ENCODE measurements at places on chromosomes 11 and 22.

DNA sequence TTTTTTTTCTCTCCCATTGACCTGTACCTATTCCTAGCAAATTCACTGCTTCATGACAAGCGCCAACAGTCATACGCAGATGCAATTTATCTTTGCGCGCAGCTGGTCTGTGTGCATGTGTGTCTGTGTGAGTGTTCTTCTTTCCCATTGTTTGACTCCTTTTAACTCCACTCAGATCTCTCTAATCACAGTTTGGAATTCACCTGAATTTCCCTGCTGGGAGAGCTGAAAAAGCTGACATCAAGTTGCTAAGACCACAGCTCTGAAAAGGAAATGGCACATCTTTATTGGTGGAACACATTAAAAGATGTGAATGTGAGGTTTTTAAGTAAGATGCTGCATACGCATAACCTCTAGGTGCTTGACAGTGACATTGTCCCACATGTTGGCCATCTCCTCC, 187.4 kb upstream of the MTMR2 start:
- DNase-seq, result no peak

DNA sequence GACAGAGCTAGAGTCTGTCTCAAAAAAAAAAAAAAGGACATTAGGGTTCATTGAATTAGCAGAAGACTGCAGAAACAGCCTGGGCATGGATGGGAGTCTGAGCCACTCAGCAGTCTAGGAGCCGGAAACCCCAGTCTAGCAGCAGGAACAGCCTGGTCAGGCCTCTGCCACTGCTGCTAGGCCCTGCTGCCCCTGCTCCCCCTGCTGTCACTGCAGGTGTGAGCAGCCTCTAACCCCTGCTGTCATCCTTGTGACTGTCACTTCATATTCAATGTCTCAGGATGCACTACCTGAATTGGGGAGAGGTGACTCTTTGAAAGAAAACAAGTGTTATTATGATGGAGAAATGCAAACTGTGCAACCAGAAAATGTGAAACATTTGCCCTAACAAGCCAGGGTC, 7.0 kb upstream of the DDX17 start:
- no peak for DNase-seq

DNA sequence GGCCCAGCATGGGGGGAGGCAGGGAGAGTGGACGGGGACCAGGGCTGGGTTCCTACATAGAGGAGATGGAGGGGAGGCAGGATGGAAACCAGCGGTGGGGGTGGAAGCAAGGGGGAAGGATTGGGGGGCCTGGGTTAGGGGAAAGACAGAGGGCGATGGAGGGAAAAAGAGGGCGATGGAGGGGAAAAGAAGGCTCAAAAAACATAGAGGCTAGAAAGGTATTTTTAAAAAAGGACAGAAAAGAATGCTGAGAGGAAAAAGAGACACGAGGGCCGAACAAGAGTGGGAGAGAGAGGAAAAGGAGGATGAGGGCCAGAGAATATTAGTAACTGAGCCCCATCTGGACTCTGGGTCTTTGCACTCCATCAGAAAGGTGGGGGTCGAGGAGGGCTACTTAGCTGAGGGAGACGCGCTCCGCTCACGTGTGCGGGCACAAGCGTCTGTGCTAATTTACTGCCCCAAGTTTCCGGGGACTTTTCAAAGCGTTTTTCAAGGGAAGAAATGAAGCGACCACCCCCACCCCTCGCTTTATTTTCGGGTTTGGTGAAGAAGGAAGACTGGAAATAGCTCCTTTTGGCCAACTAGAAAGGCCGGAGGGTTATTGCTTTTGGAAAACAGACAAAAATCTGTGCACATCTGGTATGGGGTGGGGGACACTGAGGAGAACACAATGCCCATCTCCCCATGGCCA, 14.5 kb downstream of the PAX6 start:
- no peak for DNase-seq

DNA sequence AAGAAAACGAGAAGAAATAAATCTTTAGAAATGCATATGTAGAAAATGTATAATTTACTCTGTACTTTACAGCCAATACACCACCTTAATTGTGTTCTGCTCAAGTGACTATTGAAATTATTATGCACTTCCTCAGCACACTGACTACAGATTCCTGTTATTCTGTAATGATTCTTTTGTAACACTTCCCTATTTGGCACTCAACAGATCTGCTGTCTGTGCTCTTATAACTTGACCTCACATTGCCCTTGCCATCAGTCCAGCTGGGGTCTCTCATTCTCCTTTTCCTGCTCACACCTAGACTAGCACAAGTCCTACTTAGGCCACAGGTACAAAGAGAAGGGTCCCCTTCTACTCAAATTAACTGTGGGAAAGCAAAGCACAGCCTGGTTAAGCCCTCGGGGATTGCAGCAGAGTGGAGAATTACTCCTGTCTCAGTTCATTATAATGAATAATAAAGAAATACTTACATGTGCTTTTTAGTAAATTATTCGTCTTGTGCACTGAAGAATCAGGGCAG, 860.4 kb downstream of the OPCML start:
- no peak for DNase-seq

- no peak for DNase-seq
Observed at GRCh38 chr11:69438286-69438920, 43.1 kb upstream of the LINC01488 start.

GRCh38 chr11:62217191-62217748, 8.8 kb downstream of the SCGB2A1 start:
- no peak for DNase-seq

DNA sequence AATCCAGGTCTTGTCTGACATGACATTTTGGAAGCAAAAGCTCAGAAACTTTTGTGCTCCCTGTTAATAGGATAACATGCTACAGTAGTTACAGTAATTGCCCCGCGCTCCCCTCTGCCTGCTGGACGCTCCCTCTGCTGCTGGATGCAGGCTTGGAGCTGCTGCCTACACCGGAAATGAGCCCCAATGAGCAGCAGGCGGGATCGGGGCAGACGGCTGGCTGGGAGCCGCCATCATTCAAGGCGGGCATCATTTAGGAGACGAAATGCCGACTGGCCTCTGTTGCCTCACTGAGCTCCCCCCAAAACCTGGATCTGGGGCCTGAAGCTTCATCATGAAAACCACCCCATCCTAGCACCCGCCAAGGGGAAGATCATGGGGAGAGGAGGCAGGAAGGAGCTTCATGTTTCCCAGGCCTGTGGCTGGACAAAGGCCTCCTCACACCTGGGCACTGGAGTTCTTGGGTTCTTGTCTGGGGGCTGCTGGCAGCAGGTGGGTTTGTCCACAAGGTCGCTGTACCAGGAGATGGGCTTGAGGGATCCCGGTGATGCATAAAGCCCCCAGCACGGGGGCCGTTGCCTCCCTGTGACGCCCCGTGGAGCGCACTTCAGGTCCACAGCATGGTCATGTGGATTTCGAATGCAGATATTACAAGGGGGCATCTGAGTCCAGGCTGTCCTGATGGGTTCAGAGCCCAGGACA, 664.3 kb downstream of the BRD1 start:
- no peak for DNase-seq

DNA sequence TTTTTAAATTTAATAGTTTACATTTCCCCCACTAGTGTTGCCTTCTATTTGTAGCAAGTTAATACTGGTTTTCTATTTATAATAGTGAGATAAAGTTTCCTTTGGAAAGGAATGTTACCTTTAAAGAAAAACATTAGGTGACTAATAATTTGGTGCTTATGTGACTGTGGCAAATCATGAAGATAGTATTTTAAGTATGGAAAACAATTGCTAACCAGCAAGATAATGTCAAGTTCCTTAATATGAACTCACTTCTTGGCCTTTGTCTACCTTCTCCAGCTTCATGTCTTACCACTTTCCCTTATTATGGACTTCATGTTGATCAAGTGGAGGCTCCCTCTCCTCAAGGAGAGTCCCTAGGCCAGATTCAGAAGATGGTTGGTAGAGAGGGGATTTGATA, 27.2 kb downstream of the ARHGEF12 start:
- DNase-seq, result no peak

- no peak for DNase-seq
Observed at GRCh38 chr22:36197065-36197440, 4.6 kb downstream of the APOL4 start.

DNA sequence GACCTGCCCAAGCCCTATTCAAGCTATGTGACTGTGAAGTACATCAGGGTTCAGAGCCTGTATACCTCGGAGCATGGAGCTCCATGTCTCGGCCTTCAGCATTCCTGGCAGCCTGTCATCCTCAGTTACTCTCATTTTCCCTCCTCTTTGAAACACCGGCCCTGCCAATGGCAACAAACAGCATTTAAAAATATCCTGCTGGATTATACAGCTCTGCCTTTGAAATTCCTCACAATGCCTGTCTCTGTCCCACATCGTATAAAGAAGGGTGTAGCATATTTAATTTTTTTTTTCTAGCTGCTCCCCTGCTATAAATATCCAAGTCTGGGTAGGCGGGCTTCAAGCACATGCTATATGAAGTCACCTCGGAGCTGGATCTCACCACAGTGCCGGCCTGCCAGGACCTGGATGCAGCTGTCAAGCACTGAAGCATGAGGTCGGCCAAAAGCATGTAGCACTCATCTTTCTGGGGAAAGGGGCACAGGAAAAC, 11.8 kb downstream of the ABTB2 start:
- no peak for DNase-seq

- DNase-seq, result no peak
Observed at GRCh38 chr11:8022876-8023275, 35.7 kb downstream of the EIF3F start.

GRCh38 chr11:113457784-113458183, 17.4 kb downstream of the DRD2 start:
- DNase-seq, result no peak
